Cerebellum (tissue), 4 donors: ENCODE measurements at places on chromosomes 7 and 10. TPM values are rescaled to one million over a fixed set of nuclear protein-coding genes. Genes with fewer than 3 reads are reported as not detected.
A peak's percentile ranks its signal among the peaks of the same experiment; 100 is the strongest.

DNA sequence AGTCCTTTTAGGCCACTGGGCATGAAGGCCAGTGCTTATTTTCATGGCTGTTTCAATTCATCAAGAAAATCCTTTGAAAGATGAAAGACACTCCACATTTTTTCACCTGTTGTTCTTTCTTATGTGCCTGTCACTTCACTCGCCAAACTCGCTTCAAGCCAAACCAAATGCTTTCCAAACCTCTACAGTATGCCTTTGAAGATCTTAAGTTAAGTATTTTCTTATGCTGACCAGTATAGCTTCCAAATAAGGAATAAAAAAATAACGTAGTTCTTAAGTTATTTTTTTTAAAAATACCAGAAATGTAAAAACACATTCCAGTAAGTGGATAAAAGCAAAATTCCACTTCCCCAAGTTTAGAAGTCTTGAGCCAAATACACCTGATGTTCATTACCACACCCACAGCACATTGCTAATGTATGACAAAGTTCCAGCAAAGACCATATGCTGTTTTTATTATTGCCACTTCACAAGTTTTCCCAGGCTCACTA, 186.1 kb downstream of the MTERF1 start:
- no peak for DNase-seq

- DNase-seq: no peak
Observed at GRCh38 chr7:26891400-26892350, 27.3 kb upstream of the SKAP2 start.

DNA sequence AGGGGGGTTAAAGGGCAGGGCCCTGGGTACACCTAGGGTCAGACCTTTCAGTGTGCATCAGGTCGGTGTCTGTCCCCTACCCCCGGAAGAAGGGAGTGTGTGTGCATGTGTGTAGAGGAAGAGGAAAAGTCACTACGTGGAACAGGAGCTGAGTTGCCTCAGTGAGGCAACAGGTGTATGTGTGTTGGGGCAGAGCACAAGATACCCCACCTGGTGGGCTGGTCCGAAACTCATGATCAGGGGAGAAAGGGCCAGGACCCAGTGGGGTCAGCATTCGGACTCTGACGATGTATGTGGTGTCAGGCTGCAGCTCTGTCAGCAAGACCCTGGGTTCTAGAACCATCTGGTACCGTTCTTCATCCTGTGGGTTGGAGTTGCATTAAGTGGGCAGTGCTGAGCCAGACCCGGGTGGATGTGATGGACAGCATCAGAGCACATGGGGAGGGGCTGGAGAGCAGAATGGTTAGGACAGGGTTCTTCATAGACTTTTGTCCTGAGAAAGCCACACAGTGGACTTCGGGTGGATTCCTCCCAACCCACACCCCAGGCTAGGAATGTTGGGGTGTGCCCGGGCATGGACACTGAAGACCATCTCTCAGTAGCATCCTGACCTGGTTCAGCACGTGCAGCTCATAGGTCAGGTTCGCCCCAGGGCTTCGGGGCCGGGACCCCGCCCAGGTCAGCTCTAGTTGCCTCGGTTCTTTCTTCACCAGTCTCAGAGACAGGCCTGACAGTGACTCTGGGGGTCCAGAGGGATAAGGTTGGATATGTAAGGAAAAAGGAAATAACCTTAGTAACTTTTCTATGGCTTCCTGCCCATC, 10.7 kb downstream of the EPHA1 start:
- no peak for DNase-seq

The SMARCD3 gene
- total RNA-seq: 76.5 TPM

DNA sequence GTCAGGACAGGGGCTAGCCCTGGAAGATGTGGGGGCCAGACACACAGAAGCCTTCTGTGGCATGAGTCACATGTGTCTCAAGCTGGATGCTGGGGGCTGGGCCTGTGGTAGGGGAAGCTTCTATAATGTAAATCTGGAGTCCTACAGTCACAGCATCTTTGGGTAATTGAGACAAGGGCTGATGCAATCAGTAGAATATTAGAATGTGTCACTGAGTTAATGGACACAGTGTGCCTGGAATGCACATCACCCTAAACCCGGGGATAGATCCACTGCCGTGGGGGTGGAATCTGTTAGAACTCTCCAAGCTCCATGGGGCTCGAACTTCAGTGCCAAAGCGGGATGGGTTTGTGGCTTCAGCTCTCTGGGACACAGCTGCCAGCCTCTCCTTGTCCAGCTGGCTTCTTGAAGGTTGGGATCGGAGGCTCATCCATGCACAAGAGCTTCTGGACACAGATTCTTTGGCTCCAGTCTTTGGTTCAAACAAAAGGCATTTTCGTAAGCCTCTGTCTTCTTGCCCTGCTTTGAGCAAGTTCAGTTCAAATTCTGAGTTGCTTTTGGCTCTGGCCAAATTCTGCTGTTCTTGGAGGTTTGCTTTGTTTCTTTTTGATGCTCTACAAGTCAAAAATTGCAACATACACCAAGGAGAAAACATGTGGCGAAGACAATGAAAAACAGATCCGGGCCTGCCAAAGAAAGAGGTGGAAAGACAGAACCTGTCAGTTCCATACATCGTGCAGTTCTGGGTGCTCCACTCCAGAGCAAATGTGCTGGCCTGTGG, 194.8 kb upstream of the ZNF32 start:
- no peak for DNase-seq

GRCh38 chr7:77727936-77728701, 31.9 kb downstream of the RSBN1L start:
- peak; percentile 34 for DNase-seq

DNA sequence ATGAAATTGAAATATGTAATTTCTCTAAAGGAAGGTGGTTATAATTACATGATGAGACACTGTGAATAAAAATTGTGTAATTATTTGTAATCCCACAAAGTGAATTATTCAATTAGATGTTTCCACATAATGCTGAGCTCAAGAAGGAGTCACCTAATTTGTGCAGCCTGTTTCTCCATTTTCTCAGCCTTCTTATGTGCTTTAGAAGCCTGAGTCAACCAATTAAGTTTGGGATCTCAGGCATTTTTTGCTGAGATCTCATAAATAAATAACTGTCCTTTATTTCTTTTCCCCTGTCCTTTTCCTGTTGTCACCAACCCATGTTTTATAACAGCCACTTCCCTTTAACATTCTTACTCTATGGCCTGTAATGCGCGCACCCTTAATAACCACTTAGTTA, 506.5 kb upstream of the SEMA3D start:
- DNase-seq: no peak
